ENCODE measurements at places on chromosomes 7 and 10.

DNA sequence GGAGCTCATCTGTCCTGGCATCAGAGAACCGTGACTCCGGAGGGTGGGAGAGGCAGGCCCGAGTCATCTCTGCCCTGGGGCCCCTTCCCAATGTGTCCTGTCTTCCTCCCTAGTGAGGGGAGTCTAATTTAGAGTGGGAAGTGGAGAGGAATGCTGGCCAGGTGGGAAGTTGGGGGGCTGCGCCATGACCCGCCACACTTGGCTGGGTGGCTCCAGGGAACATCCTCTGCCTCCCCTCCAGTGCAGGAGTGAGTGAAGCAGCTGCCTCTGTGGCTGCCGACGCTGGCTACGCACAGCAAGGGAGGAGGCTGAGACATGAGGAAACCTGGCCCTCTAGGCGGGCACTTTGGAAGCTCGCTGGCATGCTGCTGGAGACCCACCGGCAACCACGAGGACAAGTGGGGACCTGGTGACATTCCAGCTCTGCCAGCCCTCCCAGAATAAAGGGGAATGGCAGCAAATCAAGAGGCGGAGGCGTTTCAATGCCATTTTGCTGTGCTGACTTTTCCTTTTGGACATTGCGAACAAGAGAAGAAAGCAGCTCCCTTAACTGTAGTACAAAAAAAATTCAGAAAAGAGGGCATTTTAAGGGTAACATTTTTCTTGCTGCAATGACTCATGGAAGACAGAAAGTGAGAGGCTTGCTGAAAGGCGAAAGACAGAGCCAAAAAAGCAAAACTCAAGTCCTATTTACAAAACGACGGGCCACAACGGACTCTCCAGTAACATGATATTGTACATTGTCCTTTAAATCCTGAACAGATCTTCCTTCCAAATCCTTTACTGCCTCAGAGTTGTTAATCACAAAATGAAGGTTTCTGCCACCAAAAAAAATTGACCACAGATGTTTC is 121.2 kb upstream of the PITRM1 start:
- DNase-seq, result no peak

GRCh38 chr7:75743455-75743859 is 4.7 kb upstream of the HIP1 start:
- no peak for DNase-seq

GRCh38 chr7:159063046-159063840 is 81.4 kb downstream of the VIPR2 start:
- no peak for DNase-seq

- DNase-seq, result no peak
These were observed 29.6 kb downstream of the AMZ1 start for GRCh38 chr7:2717293-2718261.

DNA sequence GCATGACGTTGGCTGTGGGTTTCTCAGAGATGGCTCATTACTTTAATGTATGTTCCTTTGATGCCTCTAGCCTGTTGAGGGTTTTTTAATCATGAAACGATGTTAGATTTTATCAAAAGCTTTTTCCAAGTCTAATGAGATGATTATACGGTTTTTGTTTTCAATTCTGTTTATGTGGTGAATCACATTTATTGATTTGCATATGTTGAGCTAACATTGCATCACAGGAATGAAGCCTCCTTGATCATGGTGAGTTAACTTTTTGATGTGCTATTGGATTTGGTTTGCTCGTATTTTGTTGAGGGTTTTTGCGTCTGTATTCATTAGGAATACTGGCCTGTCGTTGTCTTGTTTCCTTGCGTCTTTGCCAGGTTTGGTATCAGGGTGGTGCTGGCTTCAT is 52.3 kb upstream of the PTPN12 start:
- DNase-seq, result no peak

- DNase-seq, result no peak
These were observed 8.9 kb downstream of the SLC16A9 start for GRCh38 chr10:59700709-59701108.

GRCh38 chr7:116239434-116239833 is 29.1 kb downstream of the TES start:
- no peak for DNase-seq

GRCh38 chr7:130667593-130668257 is 823 bp downstream of the COPG2 start:
- no peak for DNase-seq

- DNase-seq, result no peak
These were observed 698.6 kb downstream of the CCSER2 start for GRCh38 chr10:85026878-85027467.

DNA sequence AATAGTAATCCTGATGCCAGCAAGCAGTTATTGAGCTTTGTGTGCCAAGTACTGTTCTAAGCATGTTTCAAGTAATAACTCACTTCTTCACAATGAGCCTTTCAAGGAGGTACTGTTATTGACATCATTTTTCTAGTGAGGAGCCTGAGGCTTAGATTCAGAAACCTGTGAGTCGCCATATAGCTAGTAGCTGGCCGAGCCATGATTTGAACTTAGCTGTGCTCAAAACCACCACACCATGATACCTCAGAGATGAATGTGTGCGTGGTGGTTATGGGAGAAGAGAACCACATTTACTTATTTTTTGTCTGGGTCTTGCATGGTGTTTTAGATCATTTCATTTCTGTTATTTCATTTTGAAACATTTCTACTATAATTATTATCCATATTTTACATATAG is 578.9 kb downstream of the AUTS2 start:
- no peak for DNase-seq

Data from amygdala (tissue), 56 donors.